ENCODE measurements at places on chromosomes 2 and 18. TPM values are rescaled to one million over a fixed set of nuclear protein-coding genes. Genes with fewer than 3 reads are reported as not detected.

Gene HOXD8
- not detected for total RNA-seq

Gene VWC2L
- not detected for total RNA-seq

Gene UBE2E3
- 20.5 TPM for total RNA-seq

Gene ZEB2
- 13.4 TPM for total RNA-seq

Gene LONRF2
- 0.08 TPM for total RNA-seq

Gene WNT6
- total RNA-seq = not detected

Gene ACTR3
- 123 TPM for total RNA-seq

DNA sequence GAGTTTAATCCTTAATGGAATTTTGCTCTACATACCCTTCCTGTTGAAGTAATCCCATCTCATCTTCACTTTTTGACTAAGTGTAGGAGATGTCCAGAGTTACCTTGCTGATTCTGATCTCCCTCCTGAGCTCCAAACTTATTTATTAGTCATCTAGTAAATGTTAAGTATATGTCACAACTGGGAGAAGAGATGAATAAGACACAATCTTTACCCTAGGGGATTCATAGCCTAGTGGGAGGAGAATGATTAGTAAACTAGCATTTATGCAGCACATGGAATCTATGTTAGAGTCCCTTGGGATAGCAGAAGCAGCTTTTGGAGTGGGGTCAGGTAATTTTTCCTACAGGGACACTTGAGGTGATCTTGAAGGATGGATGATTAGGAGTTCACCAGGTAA lies 20.7 kb downstream of the ACVR2A start:
- H3K27me3 ChIP-seq = no peaks in the 10 kb centered on the region
- DNase-seq = no peak
- no peaks in the 10 kb centered on the region for H3K36me3 ChIP-seq

DNA sequence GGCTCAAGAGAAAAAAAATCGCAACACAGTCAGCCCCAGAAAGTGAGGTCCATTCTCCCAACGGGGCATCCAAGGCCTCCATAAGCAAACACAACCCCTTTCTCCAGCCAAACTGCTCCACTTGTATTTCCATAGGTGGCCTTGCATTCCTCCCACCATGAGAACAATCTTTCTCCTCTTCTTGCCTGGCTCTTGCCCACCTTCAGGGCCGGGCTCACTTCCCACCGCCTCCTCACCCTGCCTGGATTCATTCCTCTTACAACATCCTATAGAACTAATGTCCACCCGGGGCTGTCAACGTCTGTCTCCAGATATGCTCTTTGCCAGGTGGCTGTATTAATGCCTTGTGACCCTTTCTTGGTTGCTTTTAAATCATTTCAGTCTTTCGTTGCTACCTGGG lies 124.5 kb downstream of the SMAD7 start:
- no peak overlapping the region for H3K27ac ChIP-seq
- H3K36me3 ChIP-seq = no peaks in the 10 kb centered on the region
- no peaks in the 10 kb centered on the region for H3K27me3 ChIP-seq
- DNase-seq = no peak
- no peak overlapping the region for H3K4me3 ChIP-seq

DNA sequence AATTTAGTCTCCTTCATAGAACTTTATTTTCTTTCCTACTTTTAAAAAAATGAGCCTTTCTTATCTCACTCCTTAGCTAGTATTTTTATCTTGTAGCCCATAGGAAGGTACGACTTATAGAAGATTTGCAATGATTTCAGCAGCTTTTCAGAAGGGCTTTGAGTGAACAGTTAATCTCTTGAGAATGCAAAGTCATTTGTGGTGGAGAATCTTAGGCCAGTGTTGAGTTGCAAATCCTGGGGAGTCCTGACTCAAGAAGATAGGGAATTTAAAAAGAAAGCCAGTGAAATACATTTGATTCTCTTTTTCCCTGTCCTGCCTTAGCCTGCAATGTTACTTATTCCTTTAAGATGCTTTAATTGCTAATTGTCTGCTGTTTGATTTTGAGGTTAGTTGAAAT lies 33.6 kb downstream of the LYPD6 start:
- no peaks in the 10 kb centered on the region for H3K4me1 ChIP-seq
- H3K36me3 ChIP-seq = no peaks in the 10 kb centered on the region
- H3K27me3 ChIP-seq = no peaks in the 10 kb centered on the region

DNA sequence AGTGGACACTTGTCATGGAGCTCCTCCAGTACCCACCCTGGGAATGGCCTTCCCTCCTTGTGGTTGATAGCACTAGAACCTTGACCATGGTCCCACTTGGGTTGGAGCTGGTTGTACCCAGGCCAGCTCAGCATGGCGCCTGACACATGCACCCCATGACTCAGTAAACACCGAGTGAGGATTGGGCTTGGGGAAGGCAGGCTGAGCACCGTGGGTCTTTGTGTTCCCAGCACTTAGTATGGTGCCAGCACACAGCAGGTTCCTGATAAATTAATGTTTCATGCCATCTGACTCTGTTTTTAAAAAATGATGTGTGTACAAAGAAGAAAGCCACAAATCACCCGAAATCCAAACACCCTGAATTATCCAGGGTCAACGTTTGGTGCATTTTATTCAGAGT lies 69.8 kb downstream of the CIB4 start:
- H3K4me1 ChIP-seq = no peaks in the 10 kb centered on the region
- H3K27ac ChIP-seq = no peak overlapping the region
- no peak overlapping the region for H3K4me3 ChIP-seq

DNA sequence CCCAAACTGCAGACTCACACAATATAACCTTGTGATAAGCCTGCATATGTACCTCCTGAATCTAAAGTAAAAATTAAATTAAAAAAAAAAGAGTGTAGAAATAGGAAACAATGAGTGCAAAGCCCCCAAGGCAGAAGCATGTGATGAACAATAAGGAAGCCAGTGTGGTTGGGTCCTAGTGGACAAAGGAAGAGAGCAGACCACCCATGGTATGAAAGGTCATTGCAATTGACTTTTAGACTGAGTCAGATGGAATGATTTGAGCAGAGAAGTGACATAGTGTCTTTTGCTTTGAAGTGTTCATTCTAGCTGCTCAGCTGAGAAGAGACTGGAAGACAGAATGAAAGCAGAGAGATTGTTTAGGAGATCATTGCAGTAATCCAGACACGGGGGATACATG lies 417.1 kb downstream of the RAD51AP2 start:
- H3K4me3 ChIP-seq = no peak overlapping the region
- no peaks in the 10 kb centered on the region for H3K27me3 ChIP-seq
- H3K36me3 ChIP-seq = no peaks in the 10 kb centered on the region
- no peaks in the 10 kb centered on the region for H3K4me1 ChIP-seq
- H3K27ac ChIP-seq = no peak overlapping the region

GRCh38 chr2:85168942-85169341 lies 35.8 kb downstream of the TCF7L1 start:
- no peak for DNase-seq
- H3K27me3 ChIP-seq = no peaks in the 10 kb centered on the region
- H3K27ac ChIP-seq = no peak overlapping the region
- no peaks in the 10 kb centered on the region for H3K4me1 ChIP-seq

GRCh38 chr2:74093840-74094239 lies 53.9 kb downstream of the BOLA3 start:
- H3K27ac ChIP-seq = no peak overlapping the region
- no peaks in the 10 kb centered on the region for H3K4me1 ChIP-seq
- no peak for DNase-seq
- H3K27me3 ChIP-seq = no peaks in the 10 kb centered on the region

DNA sequence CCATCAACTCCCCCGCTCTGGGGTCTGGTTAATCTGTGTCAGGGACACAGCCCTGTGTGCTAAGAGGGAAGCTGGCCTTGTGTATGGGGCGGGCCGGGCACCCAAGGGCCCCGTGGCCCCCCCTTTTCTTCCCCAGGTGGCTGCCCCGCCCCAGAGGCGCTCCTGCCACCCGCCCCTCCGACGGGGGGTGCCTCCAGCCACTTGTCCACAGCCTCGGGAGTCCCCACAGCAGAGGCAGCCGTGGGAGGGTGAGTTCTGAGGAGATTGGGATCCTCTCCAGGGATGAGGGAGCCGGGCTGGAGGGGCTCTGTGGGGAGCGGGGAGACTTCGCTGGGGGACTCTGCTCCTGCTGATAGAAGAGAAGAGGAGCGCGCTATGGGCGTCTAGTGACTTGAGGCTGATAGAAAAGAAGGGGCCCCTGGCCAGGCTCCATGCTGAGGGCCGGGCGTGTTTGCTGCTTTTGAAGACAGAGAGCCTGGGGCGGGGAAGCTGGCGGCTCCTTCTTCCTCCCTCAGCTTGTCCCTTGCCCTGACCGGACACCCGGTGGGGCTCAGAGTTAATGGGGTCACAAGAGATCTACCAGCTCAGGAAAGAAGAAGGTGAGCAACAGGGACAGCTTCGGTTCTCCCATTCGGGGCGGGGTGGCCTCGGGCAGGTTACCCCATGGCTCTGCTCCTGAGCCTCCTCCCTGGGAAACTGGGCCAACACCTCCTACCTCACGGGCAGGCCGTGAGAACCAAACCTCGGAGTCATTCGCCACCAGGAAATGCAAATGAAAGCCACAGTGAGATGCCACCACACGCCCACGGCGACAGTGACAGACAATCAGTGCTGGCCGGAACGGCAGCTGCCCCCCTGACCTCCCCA lies 89.4 kb upstream of the TAF1B start:
- H3K36me3 ChIP-seq = no peaks in the 10 kb centered on the region
- DNase-seq = no peak
- H3K27ac ChIP-seq = peak overlapping the region; percentile 80
- peaks cover 51% of the 10 kb centered on the region for H3K4me1 ChIP-seq
- no peaks in the 10 kb centered on the region for H3K27me3 ChIP-seq

- H3K27ac ChIP-seq = peak overlapping the region; percentile 57
- no peaks in the 10 kb centered on the region for H3K36me3 ChIP-seq
- H3K4me3 ChIP-seq = no peak overlapping the region
- peak; percentile 29 for DNase-seq
Measured at GRCh38 chr2:234368861-234369261, 128.0 kb downstream of the ARL4C start.

GRCh38 chr18:79317703-79318102 lies 78.0 kb upstream of the NFATC1 start:
- DNase-seq = no peak
- H3K36me3 ChIP-seq = peaks cover 9% of the 10 kb centered on the region
- peaks cover 8% of the 10 kb centered on the region for H3K4me1 ChIP-seq

DNA sequence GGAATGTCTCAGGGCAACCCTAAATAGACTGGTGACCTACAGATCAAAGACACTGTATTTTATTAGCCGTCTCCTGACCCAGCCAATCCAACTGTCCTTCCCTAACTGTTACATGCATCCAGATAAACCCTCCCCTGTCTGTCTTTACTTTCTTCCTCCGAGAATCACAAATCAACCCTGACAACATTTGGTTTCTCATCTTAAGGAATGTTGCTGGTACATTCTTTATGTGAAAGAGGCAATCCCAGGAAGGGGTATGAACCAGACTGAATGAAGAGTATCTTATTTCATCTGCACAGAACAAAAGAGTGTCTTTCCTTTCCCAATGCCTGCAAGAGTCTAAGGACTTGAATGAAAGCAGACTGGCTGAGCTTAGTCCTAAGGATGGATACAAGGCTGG lies 113.9 kb upstream of the LTBP1 start:
- DNase-seq = no peak
- no peaks in the 10 kb centered on the region for H3K27me3 ChIP-seq
- no peaks in the 10 kb centered on the region for H3K36me3 ChIP-seq
- no peaks in the 10 kb centered on the region for H3K4me1 ChIP-seq

GRCh38 chr2:18483896-18484295 lies 76.6 kb downstream of the RDH14 start:
- no peak for DNase-seq
- no peaks in the 10 kb centered on the region for H3K27me3 ChIP-seq
- H3K4me1 ChIP-seq = no peaks in the 10 kb centered on the region
- H3K4me3 ChIP-seq = no peak overlapping the region
- no peaks in the 10 kb centered on the region for H3K36me3 ChIP-seq
